ENCODE measurements at places on chromosomes 6 and 20.

DNA sequence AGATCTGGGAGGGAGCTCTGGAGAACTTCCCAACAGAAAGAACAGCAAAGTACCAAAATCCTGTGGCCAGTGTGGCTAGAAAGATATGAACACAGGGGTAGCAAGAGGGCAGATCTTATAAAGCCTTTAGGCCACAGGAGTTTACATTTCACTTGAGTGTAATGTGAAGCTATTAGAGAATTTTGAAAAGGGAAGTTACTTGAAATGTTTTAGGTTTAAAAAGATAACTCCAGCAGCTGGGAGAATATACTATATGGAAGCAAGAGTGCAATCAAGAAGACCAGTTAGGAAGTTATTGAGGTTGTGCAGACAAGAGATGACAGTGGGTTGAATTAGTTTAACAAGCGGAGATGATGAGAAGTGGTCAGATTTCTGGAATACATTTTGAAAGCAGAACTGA, 7.9 kb downstream of the SUPT3H start:
- DNase-seq: no peak

GRCh38 chr6:3209114-3210023, 18.1 kb downstream of the TUBB2B start:
- DNase-seq: peak; percentile 92

- no peak for DNase-seq
These were observed 107.4 kb downstream of the B3GAT2 start for GRCh38 chr6:70849348-70850069.

DNA sequence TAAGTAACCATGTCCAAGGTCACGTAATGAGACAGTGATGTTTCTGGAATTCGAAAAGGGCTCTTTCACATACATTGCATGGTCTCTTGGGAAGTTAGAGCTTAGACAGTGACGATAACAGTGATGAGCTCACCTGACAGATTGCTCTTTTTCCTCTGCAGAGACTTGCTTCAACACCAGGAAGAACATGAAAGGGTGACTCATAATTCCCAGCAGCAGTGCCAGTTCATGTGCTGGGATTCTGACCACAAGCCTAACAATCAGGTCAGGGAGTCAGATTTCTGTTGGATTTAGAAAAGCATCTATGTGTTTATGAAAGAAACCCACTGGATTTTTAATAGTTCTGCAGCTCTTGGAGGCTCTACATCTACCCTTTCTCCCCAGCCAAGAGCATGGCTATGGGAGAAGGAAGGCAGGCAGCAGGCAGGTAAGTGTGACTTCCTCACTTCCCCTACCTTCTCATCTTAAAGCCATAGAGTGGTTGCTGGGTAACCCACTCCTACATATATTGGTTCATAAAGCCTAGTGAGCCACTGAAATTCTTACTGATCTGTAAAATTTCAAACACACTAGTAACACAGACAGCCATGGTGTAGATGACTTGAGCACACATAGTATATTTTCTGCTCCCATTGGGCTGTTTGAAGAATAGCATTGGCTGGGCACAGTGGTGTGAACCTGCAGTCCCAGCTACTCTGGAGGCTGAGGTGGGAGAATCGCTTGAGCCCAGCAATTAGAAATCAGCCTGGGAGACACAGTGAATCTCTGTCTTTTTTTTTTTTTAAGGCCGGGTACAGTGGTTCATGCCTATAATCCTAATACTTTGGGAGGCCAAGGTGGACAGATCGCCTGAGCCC, 44.4 kb upstream of the LOC128125822 start:
- peak; percentile 75 for DNase-seq

Data from osteoblast (primary cell).